Mucosa of gallbladder (tissue), 1 donor: ENCODE measurements at places on chromosomes 6 and 20. TPM values are rescaled to one million over a fixed set of nuclear protein-coding genes. Genes with fewer than 3 reads are reported as not detected.

The ARMH2 gene
- not detected for total RNA-seq

The XKR7 gene
- not detected for total RNA-seq

The RAMACL gene
- 1.1 TPM for total RNA-seq

The SCGN gene
- total RNA-seq: 3.2 TPM

The MUCL3 gene
- total RNA-seq: 93.5 TPM

The CGA gene
- total RNA-seq: not detected
